ENCODE measurements at places on chromosomes 4 and X.
A peak's percentile ranks its signal among the peaks of the same experiment; 100 is the strongest.

DNA sequence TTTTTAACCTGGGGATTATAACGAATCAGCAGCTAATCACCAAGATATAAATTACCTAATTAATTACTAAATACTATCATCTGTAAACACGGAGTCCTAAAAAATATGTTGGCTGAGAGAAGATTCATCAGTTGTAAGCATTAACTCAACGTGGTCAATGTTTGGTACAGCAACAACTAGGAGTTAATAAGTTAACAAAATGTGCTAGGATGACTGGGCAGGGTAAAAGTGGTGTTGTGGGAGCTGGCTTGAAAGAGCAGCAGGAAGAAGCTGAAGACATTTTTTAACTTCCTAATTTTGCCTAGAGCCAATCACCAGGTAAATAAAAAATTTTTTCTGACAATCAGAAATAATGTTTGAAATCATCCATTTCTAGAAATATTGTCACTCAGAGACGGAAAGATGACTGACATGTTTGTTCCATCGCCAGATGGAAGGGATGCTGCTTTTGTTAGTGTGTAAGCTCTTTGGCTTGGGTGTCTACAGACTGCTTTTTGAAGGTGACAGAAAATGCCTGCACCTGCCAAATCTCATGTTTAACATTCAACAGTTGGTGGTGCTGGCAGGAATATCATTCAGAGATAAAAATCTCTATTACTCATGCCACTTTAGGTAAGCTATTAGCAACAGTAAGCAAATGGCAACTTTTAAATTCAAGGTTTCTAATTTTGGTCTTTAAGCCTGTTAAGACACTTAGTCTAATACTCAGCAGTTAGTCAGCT, 1126.9 kb downstream of the STPG2 start:
- no peak for DNase-seq

DNA sequence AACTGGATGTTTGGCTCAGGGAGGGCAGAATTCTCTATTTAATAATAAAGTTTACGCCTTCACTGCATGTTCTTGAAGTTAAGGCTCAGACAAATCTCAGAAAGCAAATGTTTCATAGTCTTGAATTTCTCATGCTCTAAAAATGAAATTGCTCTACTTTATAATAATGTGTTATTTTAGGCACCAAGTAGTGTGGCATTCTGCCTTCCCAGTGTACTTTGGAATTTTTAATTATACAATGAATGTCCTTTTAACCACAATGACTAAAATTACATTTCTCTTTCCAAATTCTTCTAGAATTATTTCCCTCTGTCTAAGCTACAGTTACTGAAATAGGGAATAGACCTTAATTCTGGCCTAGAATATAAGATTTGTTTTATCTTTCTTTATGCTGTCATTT, 97.9 kb upstream of the PDE5A start:
- DNase-seq, result no peak

DNA sequence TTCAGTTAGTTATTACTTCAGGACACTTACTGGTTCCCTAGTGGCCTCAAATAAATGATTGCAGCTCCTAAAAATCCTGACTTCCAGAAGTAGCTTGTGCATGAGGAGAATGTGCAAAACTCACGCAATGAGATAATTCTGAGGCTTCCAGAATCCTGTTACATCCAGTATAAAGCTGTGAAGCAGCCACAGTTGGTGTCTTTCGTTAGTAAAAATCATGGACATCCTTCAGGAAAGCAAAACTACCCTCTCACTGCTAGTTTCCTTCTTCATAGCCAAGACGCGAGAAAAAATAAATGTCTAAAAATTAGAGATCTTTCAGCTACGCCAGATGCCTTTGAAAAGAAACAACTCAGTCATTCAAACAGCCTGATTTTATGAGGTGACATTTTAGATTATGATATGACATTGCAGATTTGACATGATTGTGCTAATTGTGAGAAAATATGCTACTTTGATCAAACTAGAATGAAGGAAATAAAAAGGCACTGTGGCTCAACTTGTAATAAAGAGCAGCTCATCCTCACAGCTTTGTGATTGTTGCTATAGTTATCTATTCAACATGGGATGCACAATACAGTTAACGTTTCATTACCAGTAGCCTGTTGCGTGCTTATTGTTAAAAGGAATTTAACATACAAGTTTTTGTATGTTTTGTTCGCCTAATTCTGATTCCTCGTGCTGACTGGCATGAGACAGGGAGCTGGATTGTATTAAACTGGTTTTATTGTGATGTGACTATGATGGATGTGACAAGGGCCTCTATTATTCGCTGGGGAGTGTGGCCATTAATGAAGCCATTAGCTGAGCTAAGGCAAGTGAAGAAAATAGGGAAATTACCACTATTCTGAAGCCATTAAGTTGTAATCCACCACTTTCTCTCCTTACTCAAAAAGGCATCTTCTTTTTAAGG, 40.5 kb downstream of the AFF2 start:
- DNase-seq, result no peak

GRCh38 chr4:122104184-122104583, 47.9 kb upstream of the BLTP1 start:
- DNase-seq, result no peak

DNA sequence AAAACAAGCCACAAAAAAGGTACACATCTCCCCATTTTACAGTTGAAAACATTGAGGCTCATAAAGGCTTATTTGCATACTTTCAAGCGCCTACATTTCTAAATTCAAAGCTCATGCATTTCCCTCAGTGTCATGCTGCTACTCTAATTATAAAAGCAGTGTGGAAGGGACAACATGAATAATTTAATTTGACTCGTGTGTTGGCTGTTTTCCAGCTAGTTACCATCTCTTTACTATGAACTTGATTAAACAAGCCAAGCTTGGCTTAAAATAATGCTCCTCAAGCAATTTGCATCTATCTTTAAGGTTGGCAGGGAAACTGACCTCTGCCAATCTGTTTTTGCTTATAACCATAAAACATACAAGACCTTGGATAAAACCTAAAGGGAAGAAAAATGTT, 252.5 kb upstream of the NEIL3 start:
- DNase-seq, result no peak

GRCh38 chr4:145731028-145731427, 51.1 kb downstream of the C4orf51 start:
- DNase-seq, result peak; percentile 19

Measured in NCI-H2081 treated with DMSO at 0.1 percent for 48 hours (cell line).